ENCODE measurements at places on chromosomes 5 and 9. TPM values are rescaled to one million over a fixed set of nuclear protein-coding genes. Genes with fewer than 3 reads are reported as not detected.

- no peak for DNase-seq
These were observed 157.7 kb downstream of the SLC24A2 start for GRCh38 chr9:19631181-19631580.

DNA sequence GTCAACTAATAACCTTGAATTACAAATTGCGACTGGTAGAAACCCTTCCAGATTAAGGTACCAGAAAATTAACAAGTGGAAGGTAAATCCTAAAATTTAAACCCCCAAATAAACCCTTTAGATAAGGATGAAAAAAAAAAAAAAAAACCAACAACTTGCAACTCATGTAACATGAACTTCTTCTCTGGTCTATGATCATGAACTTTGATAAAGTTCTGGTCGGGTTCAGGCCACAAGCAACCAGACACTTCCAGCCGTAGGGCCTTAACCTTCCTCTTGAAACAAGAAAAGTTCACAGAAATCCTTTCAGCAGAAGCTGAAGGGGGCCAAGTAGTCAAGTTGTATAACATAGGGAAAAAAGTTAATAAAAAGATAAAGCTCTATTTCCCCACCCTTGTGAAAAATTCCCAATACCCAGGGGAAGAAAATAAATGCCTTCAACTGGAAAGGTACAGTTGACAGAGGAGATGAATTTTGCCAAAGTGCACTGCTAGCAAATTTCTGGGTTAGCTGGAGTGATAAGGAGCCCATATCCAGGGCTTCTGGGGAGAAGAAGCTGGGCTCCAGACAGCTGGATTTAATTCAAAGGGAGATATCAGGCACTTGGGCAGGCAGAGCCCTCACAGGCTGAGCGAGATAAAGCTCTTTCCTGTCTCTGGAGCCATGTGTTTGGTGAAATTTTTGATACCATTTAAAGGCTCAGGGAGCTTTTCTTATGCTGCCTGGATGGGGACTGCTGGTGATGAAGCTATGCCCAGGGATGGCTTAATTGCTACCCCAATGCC is 234.2 kb upstream of the PANK3 start:
- no peak for DNase-seq

The ADAMTS12 gene
- total RNA-seq, result not detected

The TJP2 gene
- 18.0 TPM for total RNA-seq

- no peak for DNase-seq
These were observed 154.3 kb downstream of the GABRG2 start for GRCh38 chr5:162221910-162222309.

DNA sequence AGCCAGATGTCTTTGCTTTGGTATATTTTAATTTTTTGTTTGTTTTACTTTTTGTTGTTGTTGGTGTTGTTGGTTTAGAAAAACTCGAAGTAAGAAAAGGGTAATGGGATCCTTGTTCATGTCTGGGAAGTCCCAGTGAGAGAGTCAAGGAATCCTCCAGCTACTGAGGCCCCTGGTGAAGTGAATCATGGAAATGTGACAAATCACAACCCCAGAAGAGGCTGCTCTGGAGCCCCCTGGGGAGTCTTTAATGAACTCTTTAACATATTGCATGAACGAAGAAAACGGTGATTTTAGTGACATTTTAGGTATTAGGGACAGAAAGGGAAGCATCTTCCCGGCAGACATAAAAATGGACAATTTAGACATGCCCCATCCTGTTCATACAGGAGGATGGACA is 41.3 kb downstream of the TMEM174 start:
- no peak for DNase-seq

The KCNN2 gene
- not detected for total RNA-seq
